ENCODE measurements at places on chromosomes 7 and 10.

DNA sequence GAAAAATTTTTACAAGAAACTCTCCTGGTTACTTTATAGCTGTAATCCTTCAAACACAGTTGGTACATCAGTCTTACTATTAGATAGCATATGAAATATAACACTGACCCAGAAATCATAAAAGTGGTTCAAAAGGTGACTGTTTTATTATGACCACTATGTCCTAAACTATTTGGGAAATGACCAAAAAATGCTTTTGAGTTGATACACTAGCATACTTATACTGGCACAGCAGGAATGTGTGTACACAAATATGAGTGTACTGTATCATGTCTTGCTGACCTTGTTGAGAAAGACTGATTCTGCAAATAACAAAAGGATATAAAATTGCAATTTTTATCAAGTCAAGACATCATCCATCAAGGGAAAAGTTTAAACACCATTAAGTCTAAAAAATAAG lies 24.3 kb downstream of the CSTF2T start:
- no peak for DNase-seq

DNA sequence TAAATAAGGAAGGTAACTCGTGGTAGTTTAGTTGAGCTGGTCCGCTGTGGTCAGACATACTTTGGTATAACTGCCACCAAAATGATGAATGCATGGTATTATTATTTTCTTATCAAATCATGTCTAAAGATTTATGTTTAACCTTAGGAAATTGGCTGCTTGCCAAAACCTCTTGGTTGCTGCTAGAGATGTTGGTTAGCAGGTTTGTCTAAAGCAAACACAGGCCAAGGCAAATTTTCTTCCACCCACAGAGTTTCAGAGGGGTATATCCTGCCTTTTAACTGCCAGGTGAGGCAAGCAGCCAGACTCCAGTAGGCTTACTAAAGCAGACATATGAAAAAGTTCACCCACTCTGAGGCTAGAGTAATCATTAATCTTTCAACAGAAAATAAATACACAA lies 101.4 kb downstream of the SEMA3E start:
- no peak for DNase-seq

DNA sequence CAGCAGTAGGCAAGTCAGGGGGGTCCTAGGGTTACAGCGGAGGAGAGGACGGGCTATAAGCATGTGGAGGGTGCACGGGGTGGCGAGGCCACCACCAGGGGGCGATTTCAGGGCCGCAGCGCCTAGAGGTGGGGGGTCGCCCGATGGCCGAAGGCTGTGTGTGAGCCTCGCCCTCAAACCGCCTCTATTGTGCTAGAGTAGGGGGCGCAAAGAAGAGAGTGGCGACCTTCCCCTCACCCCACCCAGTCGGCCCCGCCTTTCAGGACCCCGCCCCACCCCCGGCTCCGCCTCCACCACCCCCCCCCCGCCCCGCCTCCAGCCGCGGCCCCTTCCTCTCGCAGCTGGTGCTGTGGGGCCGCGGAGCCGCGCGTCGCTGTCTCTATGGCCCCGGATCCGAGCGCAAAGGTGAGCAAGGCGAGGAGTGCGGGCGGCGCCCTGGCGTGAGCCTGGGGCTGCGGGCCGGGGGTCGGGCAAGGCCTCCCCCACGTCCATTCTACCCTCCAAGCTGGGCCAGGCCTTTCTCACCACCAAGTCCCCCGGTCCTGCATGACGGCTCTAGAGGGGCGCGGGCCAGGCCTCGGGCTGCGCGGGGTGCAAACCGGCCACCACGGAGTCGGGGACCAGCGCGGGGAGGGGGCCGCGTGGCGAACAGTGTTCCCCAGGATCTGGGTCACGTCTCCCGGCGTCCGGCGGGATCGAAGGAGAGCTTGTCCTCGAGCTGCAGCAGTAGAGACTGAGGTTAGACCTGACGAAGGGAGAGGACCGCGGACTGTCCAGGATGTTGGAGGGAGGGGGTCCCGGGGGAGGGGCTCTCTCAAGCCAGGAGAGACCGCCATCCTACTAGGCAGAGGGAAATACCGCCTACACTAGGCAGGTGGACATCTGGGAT lies at the start of gene SEMA4G:
TSS of gene SEMA4G (plus strand) at position 318 of the 889 bp plus-strand sequence. CDS start 3,409 bp downstream, outside the sequence.
- peak; percentile 23 for DNase-seq

- DNase-seq: no peak
These were observed 17.2 kb downstream of the EBF3 start for GRCh38 chr10:129946859-129947258.

DNA sequence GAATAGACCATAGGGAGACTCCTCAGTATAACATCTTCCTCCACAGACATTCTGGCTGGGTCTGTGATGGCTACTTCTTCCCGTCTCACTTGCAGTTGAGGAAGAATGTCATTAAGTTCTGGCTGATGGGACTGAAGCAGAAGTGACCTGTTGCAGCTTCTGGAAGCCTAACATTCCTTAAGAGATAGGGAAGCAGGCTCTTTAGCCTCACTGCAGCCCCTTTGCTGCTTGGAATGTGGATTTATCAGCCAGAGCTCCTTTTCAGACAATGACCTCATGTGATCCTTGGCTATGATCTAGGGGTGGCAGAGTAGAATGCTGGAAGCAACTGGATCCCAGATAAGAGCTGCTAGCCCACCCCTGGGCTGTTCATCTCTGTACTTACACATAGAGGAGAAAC lies 142.5 kb downstream of the RNF216 start:
- no peak for DNase-seq

- no peak for DNase-seq
These were observed 66.2 kb downstream of the FAM241B start for GRCh38 chr10:69696073-69696731.

DNA sequence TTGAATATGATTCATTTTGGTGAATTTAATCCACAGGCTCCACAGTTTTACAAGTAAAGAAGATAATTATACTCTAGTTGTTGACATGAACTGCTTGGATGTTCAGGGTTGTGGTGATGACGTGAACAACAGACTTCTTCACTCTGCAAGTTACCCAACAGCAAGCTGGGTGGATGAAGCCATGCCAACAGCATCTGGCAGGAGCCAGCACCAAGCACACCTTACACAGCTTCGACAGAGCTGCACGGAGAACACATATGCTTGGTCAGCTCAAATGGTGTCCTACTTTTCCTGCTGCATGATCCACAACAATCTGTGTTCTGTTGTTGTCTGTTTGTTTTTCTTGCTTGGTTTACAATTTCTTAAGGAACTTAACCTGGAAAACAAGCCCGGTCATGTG lies 9.8 kb downstream of the NOD1 start:
- no peak for DNase-seq

DNA sequence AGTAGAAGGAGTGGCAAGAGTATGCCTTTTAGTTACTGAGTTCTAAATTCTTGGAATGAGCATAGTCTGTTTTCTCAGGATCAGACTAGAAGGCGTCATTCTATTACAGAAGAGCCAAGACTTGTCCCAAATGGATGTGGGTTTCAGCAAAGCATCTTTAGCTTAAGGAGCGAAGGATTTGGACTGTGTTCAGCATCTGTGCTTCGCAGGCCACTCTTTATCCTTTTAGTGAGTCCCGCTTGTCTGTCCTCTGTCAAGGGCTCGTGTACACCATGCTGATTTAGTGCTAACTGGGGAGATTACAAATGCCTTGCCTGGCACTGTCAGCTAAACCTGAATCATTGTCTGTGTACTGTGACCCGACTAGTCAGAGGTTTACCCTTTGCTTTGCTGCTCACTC lies 465.7 kb downstream of the AUTS2 start:
- DNase-seq: no peak

Measured in stimulated activated naive B cell treated with anti-CD40 and anti-IgM and Interleukin-4, amounts not matched to agents 10 μg/mL and 1 μg/mL and 100 μg/mL, for 72 hours (primary cell).